ENCODE measurements at places on chromosomes 16 and 17. TPM values are rescaled to one million over a fixed set of nuclear protein-coding genes. Genes with fewer than 3 reads are reported as not detected.

Gene CTNS
- total RNA-seq, result 7.3 TPM

Gene CAPNS2
- total RNA-seq, result 0.19 TPM

Gene MEOX1
- 9.0 TPM for total RNA-seq

Gene IL34
- 10.1 TPM for total RNA-seq

Gene SPPL2C
- not detected for total RNA-seq

Gene KRTAP16-1
- total RNA-seq, result not detected

Gene DHRS7C
- 0.24 TPM for total RNA-seq

Gene CFAP97D1
- not detected for total RNA-seq

Gene TNFRSF13B
- 0.14 TPM for total RNA-seq

Gene ZNF500
- total RNA-seq, result 7.7 TPM

Gene MED1
- 19.1 TPM for total RNA-seq

Gene ARHGAP44
- 0.61 TPM for total RNA-seq

Gene ABCC12
- 0.05 TPM for total RNA-seq

Gene RTN4RL1
- total RNA-seq, result 0.52 TPM

Gene C16orf92
- not detected for total RNA-seq

Gene SLC22A31
- 0.33 TPM for total RNA-seq

Gene ASPHD1
- total RNA-seq, result 0.09 TPM

Gene EFNB3
- 0.52 TPM for total RNA-seq

Gene KRTAP4-6
- total RNA-seq, result not detected

Gene PYDC1
- 1.3 TPM for total RNA-seq

Gene IRF8
- 119 TPM for total RNA-seq

Gene NKD1
- 0.90 TPM for total RNA-seq

Gene SLC5A10
- 0.05 TPM for total RNA-seq

Gene METRNL
- total RNA-seq, result 7.7 TPM

Gene TBC1D3H
- 0.05 TPM for total RNA-seq

Gene RNF222
- total RNA-seq, result not detected

Gene KRT33A
- 0.66 TPM for total RNA-seq

Gene NPB
- total RNA-seq, result 1.7 TPM

Gene RUNDC3A
- total RNA-seq, result 0.99 TPM

Gene RNF112
- total RNA-seq, result 0.14 TPM

Gene SPAG9
- total RNA-seq, result 37.3 TPM

Gene CD7
- total RNA-seq, result 67.9 TPM

Gene KRTAP1-5
- not detected for total RNA-seq

Gene EXOC3L1
- total RNA-seq, result 0.57 TPM

Gene PPP1R1B
- 1.8 TPM for total RNA-seq

Gene ICAM2
- total RNA-seq, result 53.9 TPM

Gene HAGH
- 51.6 TPM for total RNA-seq

Gene TLCD3A
- 5.1 TPM for total RNA-seq

Gene ZCCHC14
- 2.7 TPM for total RNA-seq

Gene ABCC3
- total RNA-seq, result 1.8 TPM

Gene ZFPM1
- 1.6 TPM for total RNA-seq

Gene KCNJ16
- 0.05 TPM for total RNA-seq

Gene SLC16A13
- total RNA-seq, result 0.42 TPM

Gene EVPL
- 0.33 TPM for total RNA-seq

Gene SHISA6
- total RNA-seq, result 0.09 TPM

Gene LHX1
- not detected for total RNA-seq

Gene ST6GALNAC1
- 1.4 TPM for total RNA-seq

Gene PRSS8
- 12.8 TPM for total RNA-seq

Gene CDH16
- 0.05 TPM for total RNA-seq

Gene RCVRN
- under 0.01 TPM for total RNA-seq

Gene KCNH6
- total RNA-seq, result 0.05 TPM

Gene TPSD1
- 0.14 TPM for total RNA-seq

Gene GGNBP2
- total RNA-seq, result 55.5 TPM

Gene TRPV3
- 0.38 TPM for total RNA-seq

Gene MRPS34
- 103 TPM for total RNA-seq

Gene DNAJA3
- total RNA-seq, result 25.8 TPM

Gene TBC1D3E
- total RNA-seq, result not detected

Gene OTOA
- total RNA-seq, result 0.28 TPM
